ENCODE measurements at places on chromosomes 1 and 21. TPM values are rescaled to one million over a fixed set of nuclear protein-coding genes. Genes with fewer than 3 reads are reported as not detected.

Gene RIPPLY3
- under 0.01 TPM for total RNA-seq

Gene WNT9A
- total RNA-seq = 0.76 TPM

Gene TIE1
- total RNA-seq = 667 TPM

DNA sequence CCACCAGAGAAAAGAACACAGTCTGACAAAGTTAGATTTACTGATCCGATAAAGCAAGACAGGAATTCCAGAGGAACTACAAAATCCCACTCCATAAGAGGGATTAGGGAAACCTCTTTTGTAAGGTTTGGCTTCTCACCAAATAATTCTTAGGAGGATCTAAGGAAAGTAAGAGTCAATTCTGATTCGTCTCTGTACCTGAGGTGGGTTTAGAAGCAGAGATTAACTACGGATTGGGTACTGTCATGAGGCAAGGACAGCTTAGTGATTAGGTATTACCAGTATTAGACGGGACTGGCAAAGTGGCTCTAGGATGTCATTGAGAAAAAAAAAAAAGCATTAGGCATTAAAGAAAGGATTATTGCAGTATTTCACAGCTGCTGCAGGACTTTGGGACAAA is 371.7 kb upstream of the BRINP3 start:
- DNase-seq = no peak

- DNase-seq = peak; percentile 44
These were observed 106.4 kb downstream of the ATF6 start for GRCh38 chr1:161872506-161872905.

Gene MYBPH
- total RNA-seq = not detected

DNA sequence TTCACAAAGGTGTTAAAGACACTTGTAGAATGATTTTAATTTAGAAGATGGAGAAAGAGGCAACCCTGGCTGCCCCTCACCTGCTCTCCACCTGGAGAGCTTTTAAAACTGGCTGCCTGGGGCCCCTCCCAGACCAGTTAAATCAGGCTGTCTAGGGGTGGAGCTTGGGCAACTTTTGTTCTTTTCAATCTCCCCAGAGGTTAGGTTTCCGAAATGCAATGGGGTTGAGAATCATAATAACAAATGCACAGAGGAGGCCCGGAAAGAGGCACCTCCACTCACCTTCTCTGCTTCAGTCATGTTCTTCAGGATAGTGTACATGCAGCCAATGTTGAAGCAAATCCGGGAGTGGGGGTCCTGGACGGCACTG is 400 bp downstream of the NCF2 start:
- DNase-seq = no peak

GRCh38 chr1:8858888-8859706 is 19.4 kb downstream of the ENO1 start:
- DNase-seq = no peak

Gene SLC9C2
- not detected for total RNA-seq

DNA sequence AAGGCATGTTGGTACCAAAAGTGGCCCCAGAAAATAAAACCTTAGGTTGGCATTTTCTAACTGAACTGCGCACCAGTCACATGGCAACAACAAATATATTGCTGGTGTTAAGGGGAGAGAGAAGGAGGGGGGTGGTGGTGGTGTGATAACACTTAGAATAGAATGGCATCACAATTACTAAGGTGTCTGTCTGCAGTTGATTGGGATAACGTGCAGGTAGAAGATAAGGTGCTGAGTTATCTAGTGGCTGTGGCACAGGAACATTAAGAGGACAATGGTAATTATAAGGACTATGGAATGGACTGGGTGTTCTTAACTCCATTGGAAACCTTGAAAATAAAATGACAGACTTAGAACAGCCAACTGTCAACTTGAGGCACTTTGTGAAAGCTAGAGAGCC is 1.4 kb upstream of the YIPF1 start:
- no peak for DNase-seq

DNA sequence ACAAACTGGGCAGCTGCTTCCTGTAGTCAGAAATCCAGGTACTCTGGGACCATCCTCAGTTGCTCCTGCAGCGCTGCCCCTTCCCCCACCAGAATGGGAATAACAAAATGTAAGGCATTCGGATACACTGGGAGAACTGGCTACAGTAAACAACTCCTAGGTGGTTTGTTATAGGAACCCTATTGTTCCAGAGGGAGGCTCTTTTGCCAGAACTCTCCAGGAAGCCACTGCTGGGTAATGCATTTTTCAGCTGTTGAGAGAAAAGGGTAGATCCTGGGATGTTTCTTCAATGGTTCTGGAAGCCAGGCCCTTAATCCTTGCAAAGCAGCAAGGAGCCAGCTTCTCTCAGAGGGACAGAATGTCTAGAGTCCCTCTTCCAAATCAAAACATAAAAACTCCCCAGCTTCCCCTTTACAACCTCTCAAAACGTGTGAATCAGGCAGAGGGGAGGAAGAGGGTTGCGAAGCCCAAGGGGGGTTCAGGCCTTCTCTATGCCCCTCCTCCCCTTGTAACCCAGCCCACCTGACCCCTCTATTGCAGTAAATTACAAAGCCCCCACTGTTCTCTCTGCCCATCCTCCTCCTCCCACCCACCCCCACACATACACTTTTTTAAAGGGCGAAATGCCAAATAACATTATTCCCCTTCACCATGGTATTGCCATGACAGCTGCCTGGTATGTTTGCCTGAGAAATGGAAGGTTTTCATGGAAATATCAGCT is 29.1 kb downstream of the PLPP3 start:
- no peak for DNase-seq

Gene CHIA
- total RNA-seq = not detected

DNA sequence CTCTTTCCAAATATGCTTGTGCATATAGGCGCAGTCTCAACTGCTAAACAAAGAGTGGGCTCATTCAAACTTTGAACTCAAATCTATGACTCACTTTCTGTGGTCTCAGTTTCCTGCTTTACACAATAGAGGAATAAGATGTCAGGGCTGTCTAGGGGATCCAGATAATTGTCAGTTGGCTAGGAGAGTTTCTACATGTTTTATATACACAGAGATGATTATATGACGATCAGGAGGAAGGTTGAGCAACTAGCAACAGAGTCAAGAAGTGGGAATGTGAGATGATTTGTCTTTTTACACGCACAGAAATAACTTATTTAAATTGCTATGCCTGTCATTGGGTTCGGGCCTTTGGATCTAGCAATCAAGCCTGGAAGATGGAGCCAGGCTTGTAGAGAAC is 299.4 kb upstream of the LYPLAL1 start:
- no peak for DNase-seq

Gene PADI3
- total RNA-seq = not detected

GRCh38 chr1:247296599-247297180 is 35.0 kb downstream of the ZNF496 start:
- no peak for DNase-seq

Gene WNT2B
- total RNA-seq = 0.51 TPM

DNA sequence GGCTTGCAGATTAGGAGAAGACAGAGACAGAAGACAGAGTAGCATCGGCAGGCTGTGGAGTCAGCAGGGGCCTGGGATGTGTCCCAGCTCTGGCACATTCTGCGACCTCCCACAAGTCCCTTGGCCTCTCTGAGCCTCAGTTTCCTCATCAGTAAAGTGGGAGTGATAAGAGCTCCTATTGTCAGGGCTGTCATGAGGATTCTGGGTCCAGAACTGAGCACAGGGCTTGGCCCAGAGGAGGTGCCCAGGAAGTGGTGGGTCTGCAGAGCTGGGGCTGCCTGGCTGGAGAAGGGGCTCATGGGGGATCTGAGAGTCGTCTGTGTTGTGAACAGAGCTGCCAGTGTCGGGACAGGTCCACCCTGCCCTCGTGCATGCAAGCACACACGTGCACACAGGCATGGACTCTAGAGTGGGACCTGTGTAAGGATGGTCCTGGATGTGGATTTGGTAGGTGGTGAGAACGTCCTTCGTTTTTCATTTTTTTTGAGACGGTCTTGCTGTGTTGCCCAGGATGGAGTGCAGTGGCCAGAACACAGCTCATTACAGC is 262.9 kb downstream of the PTPRU start:
- DNase-seq = no peak

- DNase-seq = no peak
These were observed 177.1 kb downstream of the GPATCH2 start for GRCh38 chr1:217453816-217454215.

Gene ALX3
- not detected for total RNA-seq

Gene REN
- not detected for total RNA-seq

DNA sequence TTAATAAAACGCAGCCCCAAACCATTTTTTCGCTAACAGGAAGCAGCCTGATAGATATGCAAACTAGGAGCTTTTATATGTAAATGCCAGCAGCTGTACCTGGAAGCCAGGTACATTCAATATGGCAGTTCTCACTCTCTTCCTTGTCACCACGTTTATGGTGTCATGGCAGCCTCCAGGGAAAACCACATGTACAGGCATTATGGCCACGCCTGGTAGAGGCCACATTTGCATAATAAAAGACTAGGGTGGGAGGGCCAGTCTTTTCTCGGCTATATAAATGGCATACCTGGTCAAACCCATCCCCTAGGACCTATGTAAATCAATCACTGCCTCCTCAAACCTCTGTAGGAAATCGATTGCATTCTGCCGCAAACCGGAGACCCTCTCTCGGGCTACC is 247.5 kb downstream of the NEGR1 start:
- DNase-seq = no peak

DNA sequence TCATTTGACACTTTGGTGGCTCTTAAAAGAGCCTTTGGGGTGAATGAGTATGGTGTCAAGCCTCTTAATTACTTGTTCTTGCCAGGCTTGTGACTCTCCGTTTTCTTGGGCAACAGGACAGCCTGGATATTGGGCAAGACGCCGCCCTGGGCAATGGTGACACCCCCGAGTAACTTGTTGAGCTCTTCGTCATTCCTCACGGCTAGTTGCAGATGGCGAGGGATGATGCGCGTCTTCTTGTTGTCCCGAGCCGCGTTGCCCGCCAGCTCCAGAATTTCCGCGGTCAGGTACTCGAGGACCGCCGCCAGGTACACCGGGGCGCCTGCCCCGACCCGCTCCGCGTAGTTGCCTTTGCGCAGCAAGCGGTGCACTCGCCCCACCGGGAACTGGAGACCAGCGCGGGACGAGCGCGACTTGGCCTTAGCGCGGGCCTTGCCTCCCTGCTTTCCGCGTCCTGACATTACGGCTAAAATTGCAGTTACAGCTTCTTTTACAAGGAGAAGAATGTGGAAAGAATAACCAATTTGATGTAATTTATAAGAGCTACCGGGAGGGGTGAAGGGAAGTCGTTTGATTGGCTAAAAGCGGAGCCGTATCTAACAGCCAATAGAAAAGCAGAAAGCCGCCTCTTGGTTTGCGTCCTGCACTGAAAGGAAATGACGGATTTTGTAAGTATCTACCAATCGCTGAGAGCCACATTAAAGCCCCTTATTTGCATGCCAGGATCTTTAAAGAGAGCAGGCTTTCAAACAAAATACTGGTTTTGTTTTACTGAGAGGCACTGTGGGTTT is 11.7 kb upstream of the BOLA1 start:
- DNase-seq = peak; percentile 99

Gene PSRC1
- 4.5 TPM for total RNA-seq

Gene CD101
- 0.39 TPM for total RNA-seq

DNA sequence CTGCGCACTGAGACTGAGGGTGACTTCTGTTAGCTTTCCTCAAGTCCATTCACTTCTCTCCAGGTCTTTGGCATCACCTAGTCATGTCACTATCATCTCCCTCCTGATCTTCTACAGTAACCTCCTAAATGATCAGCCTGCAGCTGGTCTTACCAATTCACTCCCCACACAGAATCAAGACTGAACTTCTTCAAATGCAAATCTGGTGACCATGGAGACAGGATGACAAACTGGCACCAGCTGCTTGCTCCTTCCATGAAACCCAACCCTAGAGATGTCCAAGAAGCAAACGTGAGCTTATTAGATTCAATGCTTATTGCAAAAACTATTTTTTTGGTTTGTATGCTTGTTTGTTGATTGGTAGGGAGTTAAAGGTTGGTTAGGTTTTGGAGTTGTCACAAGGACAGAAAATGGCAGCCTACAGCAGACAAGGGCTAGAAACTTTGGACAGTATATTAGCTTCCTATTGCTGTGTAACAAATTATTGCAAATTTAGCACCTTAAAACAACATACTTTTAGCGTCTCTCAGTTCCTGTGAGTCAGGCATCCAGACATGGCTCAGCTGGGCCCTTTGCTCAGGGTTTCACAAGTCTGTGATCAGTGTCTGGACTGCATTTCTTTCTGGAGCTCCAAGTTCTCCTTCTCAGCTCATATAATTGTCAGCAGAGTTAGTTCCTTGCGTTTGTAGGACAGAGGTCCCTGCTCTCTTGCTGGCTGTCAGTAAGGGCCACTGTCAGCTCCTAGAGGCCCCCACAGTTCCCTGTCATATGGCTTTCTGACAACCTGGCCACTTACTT is 53.3 kb upstream of the GJA8 start:
- no peak for DNase-seq

- DNase-seq = no peak
These were observed 856 bp downstream of the LHX9 start for GRCh38 chr1:197917805-197918651.

GRCh38 chr1:86375688-86376087 is 20.4 kb downstream of the ODF2L start:
- no peak for DNase-seq

Gene OR2T35
- not detected for total RNA-seq

Gene GOLPH3L
- 10.7 TPM for total RNA-seq

DNA sequence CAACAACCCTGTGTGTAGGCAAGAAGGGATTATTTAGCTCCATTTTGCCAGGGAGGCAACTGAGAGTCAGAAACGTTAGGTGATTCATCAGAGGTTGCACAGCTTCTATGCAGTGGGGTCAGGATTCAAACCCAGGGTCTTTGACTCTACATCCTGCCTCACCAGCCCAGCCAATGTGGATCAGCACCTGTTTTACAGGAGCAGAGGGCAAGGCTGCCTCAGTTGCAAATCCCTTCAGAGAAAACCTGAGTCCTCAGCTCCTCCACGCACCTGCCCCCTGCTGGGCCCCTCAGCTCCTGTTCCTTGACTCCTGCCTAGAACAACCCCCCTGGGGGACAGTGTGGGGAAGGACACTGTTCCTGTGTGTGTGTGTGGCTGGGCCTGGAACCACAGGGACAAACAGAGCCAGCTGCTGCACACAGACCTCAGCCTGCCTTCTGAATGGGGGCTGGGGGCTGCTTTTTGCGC is 61.6 kb downstream of the LRRN2 start:
- peak; percentile 4 for DNase-seq

GRCh38 chr1:162629651-162630050 is 2.6 kb upstream of the DDR2 start:
- DNase-seq = peak; percentile 71

Gene UTS2
- total RNA-seq = not detected

Gene TNNI3K
- total RNA-seq = not detected

DNA sequence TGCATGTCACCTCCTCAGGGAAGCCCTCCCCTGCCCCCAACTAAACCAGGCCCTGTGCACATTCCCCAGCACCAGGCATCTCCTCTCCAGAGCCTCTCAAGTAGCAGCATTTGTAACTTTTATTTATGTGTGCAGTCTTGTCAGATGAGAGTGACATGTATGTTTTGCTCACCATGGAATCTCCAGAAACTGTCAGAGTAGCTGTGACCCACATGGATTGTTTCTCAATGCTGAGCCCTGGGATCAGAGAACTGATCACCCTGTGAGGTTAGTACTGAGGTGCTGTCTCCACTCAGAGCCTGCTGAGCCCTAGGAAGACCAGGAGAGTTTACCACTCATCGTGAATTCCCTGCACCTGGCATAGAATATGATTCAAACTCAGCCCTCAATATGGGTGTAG is 190.9 kb upstream of the EDN2 start:
- DNase-seq = no peak

Gene IL20
- not detected for total RNA-seq
